ENCODE measurements at places on chromosomes 1 and 21. TPM values are rescaled to one million over a fixed set of nuclear protein-coding genes. Genes with fewer than 3 reads are reported as not detected.

GRCh38 chr1:22120469-22120790 is 22.5 kb downstream of the WNT4 start:
- no peak for ATAC-seq

- no peak for ATAC-seq
Measured at GRCh38 chr1:107449326-107449725, 308.5 kb downstream of the NTNG1 start.

AGT gene
- total RNA-seq = 0.12 TPM

PDPN gene
- total RNA-seq = 19.9 TPM

DENND2D gene
- total RNA-seq = 47.5 TPM
